Cardiac muscle cell (in vitro differentiated cells and primary cell): ENCODE measurements at places on chromosomes 5 and 9. TPM values are rescaled to one million over a fixed set of nuclear protein-coding genes. Genes with fewer than 3 reads are reported as not detected.

GRCh38 chr9:134837529-134837928 is 43.1 kb upstream of the FCN2 start:
- no peak for DNase-seq

DNA sequence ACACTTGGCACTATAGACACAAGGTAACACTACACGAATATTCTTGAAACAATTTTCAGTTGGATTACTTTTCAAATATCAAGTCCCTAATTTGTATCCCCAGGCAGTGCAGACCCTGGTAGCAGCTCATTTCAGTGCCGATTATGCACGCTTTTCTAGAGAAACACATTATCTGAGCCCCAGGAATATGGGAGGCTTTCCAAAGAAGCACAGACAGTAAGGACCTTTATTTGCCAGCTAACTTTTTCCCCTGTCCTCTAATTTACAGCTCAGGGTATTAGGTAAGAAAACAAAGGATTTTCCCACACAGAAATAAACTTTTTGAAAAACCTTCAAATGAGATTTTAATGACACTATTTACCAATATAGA is 852.3 kb upstream of the DMAC1 start:
- DNase-seq = no peak

GRCh38 chr5:6408627-6409446 is 30.5 kb upstream of the MED10 start:
- peak; percentile 67 for DNase-seq

DNA sequence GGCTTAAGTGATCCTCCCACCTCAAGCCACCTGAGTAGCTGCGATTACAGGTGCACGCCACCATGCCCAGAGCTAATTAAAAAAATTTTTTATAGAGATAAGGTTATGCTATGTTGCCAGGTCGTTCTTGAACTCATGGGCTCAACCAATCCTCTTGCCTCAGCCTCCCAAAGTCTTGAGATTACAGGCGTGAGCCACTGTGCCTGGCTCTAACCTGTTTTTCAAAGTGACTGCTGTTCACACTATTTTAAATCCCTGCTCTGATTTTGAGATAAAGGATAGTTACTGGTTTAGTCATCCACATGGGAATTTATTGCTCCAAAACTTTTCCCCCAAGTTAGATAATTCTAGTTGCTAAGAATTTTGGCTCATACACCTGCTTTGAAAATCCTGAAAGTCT is 48.2 kb upstream of the MTMR12 start:
- no peak for DNase-seq

- DNase-seq = no peak
These were observed 18.0 kb downstream of the TRIM7 start for GRCh38 chr5:181186986-181187499.

PFN3 gene
- not detected in 2 replicates for total RNA-seq

- DNase-seq = no peak
These were observed 80.9 kb downstream of the DOCK8 start for GRCh38 chr9:295576-295975.
